Iris pigment epithelial cell (primary cell): ENCODE measurements at places on chromosomes 1 and 21.

DNA sequence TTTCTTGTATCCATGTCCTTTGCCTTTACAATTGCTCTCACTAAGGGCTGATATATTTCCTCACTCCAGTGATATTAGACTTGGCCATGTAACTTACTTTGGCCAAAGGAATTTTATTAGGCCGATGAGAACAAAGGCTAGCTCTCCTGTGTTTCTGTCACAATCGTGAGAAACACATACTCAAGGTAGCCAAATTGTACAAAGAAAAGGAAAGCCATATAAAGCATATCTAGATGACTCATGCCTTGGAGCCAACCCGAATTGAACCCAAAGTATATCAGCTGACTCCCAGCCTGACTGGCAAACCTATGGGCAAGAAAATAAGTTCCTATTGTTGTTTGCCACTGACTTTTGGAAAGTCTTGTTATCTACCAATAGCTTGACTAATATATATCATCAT, 371.7 kb upstream of the LRRC7 start:
- DNase-seq, result no peak

GRCh38 chr1:98502937-98503336, 158.6 kb upstream of the SNX7 start:
- no peak for DNase-seq

DNA sequence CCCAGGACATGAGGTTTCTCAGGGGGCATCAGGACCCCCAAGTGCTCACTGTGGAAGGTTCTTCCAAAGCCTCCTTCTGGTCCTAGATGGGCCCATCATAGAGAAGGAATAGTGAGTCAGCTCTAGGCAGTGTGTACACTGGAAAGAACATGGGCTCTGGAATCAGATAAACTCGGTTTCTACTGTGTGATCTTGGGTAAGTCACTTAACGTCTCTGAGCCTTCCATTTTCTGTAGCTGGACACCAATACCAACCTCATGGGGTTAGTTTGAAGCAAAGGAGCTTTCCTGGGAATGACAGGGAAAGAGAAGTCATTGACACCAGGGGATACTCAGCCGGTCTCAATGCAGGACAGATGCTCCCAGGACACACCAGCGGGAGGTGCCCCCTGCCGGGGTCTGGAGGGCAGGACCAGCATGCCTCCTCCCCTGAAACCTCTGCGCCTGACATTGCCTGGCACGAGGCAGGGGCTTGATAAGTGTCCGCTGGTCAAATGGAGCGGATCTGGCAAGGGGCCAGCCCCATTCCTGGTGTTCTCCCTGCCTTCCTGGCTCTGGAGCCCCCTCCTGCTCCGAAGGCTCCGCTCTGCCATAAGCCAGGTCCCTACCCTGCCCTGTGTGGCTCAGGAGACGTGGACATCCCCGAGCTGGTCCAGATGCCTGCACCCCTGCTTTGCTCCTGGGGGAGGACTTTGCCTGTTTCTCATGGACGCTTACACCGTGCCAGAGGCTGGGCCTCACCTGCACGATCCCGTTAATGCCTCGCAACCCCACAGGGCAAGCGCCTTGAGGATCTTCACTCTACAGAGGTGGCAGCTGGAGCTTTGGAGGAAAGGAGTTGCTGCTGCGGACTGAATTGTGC, 52.8 kb downstream of the EDN2 start:
- DNase-seq, result no peak

- peak; percentile 43 for DNase-seq
These were observed 116.0 kb downstream of the ETS2 start for GRCh38 chr21:38921511-38922251.

DNA sequence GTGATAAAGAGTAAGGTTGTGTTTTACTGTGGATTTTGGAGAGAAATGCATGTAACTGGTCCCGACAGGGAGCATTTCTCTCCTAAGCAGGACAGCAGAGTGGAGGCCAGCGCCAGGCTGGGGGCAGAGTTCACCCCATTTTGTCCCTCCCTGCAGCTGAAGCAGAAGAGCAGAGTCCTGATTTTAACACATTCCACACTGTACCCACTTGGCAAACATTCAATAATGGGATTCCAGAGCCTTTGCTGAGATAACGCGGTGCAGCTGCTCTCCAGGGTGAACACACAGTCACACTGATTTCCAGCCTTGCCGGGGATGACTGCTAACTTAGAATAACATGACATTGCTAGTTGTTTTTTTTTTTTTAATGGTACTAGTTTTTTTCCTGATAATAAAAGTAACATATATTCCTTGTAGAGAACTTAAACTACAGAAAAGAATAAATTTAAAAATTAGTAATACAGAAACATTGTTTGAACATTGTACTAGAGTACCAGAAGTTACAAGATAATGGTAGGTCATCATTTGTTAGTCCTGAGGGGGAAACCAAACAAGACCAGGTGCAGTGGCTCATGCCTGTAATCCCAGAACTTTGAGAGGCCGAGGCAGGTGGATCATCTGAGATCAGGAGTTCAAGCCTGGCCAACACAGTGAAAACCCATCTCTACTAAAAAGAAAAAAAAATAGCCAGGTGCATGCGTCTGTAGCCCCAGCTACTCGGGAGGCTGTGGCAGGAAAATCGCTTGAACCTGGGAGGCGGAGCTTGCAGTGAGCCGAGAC, 77.2 kb downstream of the SCCPDH start:
- DNase-seq, result no peak

GRCh38 chr1:17923666-17924065, 168.5 kb downstream of the ACTL8 start:
- DNase-seq, result no peak

DNA sequence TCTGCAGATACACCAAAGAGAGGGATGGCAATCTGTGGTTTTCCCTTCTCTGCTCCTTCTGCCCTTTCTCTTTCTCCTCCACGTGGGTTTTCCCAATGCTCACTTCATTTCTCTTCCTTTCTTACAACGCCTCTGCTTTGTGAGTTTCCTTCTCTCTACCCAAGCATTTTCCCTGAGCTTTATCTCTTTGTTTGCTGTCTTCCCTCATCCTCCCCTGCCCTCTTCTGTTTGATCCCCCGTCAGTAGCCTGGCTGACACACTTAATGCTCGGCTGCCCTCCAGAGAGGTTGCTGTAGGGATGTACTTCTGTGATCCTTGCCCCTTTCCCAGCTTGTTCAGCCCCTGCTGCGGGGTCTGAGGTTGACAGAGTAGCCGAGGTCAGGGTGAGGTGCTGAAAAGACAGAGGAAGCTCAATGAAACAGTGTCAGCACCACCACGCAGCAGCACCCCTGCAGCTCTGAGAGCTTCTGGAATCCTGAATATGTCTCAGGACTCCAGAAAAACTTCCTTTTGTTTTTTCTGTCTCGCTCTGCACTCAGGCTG, 6.0 kb downstream of the EDARADD start:
- no peak for DNase-seq

DNA sequence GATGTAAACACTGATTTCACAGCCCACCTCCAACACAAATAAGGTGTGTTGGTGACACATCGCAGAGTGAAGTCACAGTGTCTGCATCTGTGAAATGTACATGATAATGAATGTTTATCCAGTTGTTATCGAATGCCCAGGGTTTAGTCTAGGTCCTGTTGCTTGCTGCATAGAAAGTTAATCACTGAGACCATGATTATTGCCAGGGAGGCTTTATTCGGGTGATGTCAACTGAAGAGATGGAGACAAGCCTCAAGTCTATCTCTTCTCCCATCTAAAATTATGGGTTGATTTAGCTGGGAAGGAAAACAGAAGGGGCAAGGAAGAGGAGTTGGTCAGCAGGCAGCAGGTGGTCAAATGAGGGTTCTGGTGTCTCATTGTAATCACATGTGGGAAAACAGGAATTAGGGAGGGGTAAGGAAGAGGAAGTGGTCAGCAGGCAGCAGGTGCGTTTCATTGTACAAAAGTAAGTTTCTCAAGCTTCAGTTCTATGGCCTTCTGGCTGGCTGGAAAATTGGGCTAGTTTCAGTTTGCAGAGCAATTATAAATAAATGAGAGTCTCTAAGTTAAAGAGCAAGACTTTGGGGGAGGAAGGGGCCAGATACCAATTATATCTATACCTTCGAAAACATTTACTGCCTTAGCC, 146.3 kb upstream of the DNAH14 start:
- no peak for DNase-seq

DNA sequence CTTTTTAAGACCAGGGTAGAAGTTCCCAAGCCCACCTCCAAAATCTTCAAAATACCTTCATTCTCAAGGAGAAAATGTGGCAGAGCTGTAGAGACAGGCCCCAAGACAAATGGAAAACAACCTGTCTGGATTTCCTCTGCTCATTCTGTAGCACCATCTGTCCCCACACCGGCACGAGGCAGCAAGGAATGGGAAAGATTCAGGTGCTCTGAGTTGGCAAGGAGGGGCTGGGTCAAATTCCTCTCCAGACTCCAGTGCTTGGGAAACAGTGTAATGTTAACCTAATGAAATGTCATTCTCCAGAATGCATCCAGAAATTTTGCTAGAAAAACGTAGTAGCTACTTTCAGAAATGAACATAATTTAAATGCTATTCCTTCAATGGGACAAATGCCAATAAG, 9.3 kb downstream of the PABPC4 start:
- DNase-seq, result no peak

DNA sequence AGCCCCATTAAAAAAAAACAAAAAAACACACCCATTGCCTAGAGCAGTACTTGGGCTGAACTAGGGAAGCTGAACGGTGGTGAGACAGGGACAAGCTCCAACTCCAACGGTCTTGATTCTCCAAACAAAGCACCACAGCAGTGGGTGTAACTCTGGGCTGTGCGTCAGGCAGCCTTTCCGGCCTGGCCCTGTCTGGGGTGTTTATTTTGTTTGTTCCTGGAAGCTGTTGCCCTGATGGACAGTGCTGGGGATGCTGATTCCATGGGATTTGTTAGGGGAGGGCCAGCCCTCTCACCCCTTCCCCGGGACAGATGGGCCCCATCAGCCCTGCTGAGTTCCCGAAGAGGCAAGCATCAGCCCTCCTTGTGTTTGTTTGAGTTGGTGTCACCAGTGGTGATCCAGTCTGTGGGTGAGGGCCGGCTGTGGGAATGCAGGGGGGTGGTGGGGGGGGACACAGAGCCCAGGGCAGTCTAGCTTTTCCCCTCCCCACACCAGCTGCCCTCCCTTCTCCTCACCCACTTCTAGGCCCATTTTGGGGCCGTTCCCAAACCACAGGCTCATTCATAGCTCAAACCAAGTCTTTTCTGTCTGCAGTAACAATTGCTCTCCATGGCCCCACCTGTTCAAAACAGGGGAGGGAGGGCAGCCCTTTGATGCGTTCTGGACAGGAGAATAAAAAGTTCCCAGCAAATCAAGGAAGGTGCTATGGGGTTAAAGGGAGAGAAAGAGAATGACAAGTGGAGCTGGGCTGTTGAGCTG, 4.5 kb downstream of the WNT2B start:
- DNase-seq, result peak; percentile 86

DNA sequence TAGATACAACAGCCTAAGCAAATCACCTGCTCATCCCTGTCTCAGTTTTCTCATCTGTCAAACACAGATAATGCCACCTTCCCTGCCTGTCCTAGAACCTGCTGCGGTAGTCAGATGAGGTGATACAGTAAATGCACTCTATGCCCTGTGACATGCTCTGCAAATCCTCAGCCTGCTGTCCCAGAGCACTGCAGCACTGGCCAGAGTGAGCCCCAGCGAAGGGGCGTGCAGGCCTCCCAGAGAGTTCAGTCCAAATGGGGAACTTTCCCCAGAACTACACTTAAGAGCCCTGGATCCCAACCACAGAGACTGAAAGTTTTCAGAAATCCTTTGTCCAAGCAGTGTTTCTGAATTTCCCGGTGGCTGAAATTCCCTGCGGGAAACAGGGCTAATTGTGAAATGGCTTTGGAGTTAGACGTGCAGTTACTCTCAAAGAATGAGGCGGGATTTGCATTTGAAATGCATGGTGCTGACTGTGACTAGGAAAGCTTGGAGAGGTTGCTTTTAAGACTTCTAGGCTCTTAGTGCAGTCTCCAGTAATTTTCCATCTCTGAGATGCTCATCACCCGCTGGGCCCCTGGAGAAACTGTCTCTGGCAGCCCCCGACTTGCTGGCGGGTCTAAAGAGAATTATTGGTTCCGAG, 206.5 kb upstream of the AJAP1 start:
- DNase-seq, result no peak

DNA sequence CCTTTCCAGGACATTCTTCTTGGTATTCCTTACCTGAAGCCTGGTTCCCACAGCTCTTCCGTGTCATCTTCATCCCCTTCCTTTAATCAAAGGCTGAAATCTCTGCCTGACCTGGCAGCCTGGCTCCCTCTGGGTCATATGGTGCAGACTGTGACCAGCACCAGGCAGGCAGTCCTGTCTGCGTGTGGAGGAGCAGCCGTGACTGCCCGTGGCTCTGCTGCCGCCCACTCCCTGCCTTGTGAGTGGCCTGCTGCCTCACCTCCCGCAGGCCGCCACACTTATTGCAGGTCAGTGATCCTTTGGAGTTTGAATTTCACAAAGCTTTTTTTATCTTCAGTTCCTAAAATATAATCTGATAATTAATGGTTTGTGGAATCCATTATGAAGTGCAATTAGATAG, 36.2 kb upstream of the EPHA8 start:
- no peak for DNase-seq

DNA sequence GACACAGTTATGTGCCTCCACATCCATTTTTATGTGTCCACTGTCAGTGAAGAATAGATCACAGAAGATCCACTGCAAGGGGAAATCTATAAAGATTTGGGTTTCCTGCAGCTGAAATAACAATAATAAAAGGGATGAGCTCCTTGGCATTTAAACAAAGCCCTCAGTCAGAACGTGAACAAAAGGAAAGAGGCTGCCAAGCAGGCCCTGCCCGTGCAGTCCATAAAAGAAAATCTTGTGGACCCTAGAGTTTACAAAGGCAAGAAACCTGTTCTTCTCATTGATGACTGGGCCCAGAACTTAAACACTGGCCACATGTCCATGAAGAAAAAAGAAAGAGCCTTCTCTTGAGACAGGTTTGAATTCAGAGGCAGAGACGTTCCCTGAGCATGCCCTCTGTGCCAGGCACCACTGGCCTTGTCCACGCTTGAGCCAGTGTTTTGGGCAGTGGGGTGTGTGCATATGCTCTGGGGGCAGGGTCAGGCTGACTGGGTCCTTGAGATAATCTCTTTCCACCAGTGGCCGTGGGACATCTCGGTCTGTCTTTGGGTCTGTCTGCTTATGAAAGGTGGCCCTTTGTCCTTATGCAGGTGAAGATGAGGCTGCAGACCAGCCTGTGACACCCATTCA, 142.7 kb downstream of the HIVEP3 start:
- DNase-seq, result no peak

DNA sequence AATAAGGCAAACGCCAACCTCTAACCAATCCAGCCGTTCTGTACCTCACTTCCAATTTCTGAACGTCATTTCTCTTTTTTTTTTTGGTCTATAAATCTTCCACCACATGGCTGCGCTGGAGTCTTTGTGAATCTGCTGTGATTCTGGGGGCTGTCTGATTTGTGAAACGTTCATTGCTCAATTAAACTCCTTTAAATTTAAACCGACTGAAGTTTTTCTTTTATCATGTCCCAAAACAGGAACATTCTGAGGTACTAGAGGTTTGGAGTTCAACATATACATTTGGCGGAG, 65.5 kb upstream of the BACH1 start:
- DNase-seq, result no peak

- peak; percentile 53 for DNase-seq
These were observed 165.1 kb downstream of the SLC45A1 start for GRCh38 chr1:8482979-8483381.
